Activated CD4-positive, alpha-beta T cell treated with anti-CD3 and anti-CD28 coated beads, Interleukin-2, Interleukin-4, amounts not matched to agents 100 ng/mL and 50 ng/mL, durations not matched to agents 16 hours and 8 hours (primary cell): ENCODE measurements at places on chromosomes 3 and 15.

- DNase-seq = no peak
Observed at GRCh38 chr15:88036154-88036839, 220.2 kb downstream of the NTRK3 start.

- no peak for DNase-seq
Observed at GRCh38 chr3:12338595-12339546, 50.0 kb downstream of the PPARG start.

- DNase-seq = no peak
Observed at GRCh38 chr3:123759311-123759710, 124.8 kb downstream of the MYLK start.

- no peak for DNase-seq
Observed at GRCh38 chr3:182906036-182906435, 74.3 kb downstream of the DCUN1D1 start.

DNA sequence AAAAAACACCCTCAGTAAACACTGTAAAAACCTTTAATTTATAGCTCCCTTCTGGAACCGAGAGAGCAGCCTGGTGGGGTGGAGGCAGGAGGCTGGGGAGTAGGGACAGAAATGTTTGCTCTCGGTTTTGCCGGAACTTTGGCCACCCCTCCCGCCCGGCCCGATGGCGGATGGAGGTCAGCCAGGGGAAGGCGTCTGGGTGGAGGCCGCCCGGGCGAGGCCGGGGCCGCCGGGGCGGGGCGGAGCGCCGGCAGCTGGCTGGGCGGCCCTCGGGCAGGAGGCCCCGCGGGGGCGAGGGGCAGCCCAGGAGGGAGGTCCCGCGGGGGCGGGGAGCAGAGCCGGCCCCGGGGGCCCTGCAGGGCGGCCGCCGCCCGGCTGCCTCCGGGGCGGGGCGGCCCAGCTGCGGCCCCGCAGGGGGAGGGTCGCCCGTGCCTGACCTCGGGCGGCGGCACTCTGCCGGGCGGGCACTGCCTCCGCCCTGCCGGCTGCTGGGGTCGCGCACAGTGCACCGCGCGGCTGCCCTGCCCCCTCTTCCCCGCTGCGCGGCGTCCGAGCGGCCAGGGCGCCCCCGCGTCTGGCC lies 829 bp upstream of the SKIL start:
- DNase-seq = peak; percentile 42

GRCh38 chr3:180188512-180189309 lies 152.0 kb upstream of the PEX5L start:
- DNase-seq = no peak

- no peak for DNase-seq
Observed at GRCh38 chr3:16545413-16546185, 32.1 kb upstream of the RFTN1 start.

- DNase-seq = no peak
Observed at GRCh38 chr15:68815598-68815997, 5.1 kb downstream of the ANP32A start.

DNA sequence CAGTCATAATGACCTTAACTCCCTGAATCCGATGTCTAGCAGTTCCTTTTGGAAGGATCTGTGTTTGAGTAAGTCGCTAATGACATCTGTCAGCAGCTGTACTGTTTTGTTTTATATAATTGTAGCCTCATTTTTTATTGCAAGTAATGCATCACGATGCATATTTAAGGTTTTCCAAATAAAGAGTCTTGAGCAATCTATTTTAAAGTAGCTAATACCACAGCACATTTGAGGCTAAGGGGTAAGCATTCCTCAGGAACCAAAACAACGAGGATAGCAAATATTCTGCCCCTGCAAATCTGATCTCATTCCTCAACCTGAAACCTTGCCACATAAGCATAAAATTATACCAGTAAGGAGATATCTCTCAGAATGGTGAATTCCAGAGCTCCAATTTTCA lies 98.7 kb downstream of the TBC1D5 start:
- no peak for DNase-seq

DNA sequence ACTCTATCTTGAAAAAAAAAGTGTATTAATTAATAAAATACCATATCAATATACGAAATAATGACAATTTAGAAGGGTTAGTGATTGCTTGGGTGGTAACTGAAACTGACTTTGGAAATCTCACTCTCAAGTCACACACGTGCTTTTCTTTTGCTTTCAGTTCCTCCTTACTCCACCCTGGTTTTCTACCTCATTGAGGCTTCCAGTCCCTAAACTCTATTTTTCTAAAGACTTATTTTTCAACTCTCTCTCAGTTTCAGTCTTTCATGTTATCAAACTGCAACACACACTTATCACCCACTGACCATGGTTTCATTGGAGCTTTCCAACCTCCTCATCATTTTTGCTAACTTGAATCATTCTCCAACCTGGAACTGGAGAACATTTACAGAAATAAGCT lies 23.5 kb downstream of the IL12A start:
- peak; percentile 64 for DNase-seq

DNA sequence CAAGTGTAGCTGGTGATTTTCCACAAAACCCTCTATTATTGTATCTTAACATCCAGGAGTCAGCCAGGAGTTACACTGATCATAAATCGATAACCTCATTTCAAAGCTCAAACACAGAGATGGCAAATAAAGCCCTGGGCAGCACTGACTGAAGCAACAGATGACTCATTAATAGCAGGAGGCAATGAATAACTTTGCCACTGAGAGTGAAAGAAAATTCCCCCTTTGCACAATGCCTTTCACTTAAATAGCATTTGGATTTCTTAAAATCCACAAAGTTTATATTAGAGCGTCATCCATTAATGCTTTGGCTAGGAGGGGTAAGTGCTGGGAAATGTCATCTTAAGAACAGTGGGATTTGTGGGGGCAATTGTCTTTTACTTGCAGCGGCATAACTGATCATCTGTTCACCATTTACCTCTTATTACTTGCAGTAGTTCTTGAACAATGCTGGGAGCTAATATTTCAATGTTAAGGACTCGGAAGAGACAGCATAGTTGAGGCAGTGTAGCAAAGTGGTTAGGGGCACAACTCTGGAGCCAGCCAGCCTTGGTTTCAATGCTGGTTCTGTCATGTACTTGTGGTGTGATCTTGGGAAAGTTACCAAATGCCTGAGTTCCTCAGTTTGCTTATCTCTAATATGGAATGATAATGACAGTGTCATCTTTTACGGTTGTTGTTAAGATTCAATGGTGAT lies 630.4 kb upstream of the TBL1XR1 start:
- no peak for DNase-seq

DNA sequence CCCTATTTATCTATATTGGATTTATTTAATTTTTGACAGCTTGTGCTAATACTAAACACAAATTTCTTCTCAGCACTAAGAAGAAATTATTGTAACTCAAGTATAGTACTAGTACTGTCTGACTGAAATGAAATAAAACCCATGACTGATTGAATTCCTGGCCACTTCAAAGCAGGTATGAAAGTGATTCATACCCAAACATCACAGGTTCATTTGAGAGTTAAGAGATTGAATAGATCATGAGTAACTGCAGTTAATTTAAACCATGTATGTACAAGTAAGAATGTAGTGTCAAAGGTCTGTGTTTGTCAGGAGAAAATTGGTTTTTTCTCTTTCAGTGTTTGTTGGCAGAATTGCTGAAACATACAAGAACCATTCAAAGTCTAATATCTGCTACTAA lies 332.0 kb upstream of the GRM7 start:
- DNase-seq = no peak

GRCh38 chr15:40844696-40845030 lies 815 bp downstream of the SPINT1 start:
- DNase-seq = peak; percentile 24

DNA sequence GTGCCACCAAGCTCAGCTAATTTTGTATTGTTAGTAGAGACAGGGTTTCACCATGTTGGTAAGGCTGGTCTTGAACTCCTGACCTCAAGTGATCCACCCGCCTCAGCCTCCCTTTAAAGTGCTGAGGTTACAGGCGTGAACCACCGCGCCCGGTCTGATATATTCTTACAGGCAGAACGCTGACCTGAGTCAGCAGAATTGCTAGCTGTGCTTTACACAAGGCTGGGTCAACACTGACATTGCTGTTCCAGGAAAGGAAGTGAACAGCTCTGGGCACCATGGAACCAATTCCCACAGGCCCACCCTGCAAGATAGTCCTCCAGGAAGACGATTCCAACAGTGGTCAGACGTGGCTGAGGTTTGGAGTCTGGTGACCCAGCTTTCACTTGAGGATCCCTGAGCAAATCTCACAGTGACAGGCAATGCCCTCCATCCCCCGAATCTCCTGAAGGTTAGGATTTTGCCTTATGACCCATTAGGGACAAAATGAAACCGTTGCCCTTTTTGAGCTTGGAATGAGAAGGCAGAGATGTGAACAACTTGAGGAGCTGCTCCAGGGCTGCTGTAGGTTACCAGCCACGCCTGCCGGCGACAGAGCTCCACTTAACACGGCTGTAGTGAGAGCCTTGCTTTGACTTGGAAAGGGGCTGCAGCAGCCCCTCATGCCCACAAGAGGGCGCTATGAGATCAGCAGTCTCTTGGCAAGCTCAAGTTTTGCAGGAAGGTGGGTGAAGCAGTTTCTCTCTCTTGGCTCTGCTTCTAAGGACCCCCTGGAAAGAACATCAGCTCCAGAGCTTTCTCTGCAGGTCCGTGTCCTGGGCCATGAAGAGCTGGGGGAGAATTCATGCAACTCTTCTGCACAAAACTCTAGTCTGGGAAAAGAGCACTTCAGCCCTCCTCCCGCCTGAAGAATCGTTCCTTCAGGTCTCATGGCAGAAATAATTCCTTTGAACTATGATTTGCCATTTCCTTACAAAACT lies 74.1 kb downstream of the SENP2 start:
- peak; percentile 80 for DNase-seq

- no peak for DNase-seq
Observed at GRCh38 chr15:57505056-57505715, 86.5 kb upstream of the MYZAP start.

GRCh38 chr3:37435572-37435971 lies 261.2 kb upstream of the LRRFIP2 start:
- no peak for DNase-seq

DNA sequence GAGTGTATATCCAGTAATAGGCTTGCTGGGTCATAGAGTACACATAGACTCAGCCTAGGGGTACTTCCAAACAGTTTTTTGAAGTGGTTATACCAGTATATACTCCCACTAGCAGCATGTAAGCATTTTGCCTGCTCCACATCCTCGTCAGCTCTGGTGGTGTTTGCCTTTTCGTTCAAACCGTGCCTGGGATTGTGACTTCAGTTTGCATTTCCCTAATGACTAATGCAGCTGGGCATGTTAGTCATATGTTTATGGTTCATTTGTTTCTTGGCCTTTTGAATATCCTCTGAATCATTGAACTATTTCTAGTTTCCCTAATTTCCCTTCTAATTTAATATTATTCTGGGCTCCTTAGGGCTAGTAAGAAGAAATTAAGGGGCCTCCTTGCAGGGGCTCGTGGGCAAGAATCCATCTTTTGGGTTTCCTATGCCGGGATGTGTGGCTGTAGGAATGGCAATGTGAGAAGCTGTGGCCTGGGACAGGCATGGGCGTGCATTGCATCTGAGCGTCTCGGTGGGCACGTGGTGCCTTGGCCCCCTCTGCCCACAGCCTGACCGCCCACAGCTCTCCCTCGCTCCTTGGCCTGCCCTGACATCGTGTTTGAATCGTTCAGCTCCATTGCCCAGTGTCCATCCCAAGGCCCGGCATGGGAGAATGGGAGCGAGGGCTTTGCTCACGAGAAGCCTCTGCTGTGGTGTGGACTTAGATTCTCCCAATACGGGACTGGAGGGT lies 26.4 kb downstream of the FAH start:
- no peak for DNase-seq

DNA sequence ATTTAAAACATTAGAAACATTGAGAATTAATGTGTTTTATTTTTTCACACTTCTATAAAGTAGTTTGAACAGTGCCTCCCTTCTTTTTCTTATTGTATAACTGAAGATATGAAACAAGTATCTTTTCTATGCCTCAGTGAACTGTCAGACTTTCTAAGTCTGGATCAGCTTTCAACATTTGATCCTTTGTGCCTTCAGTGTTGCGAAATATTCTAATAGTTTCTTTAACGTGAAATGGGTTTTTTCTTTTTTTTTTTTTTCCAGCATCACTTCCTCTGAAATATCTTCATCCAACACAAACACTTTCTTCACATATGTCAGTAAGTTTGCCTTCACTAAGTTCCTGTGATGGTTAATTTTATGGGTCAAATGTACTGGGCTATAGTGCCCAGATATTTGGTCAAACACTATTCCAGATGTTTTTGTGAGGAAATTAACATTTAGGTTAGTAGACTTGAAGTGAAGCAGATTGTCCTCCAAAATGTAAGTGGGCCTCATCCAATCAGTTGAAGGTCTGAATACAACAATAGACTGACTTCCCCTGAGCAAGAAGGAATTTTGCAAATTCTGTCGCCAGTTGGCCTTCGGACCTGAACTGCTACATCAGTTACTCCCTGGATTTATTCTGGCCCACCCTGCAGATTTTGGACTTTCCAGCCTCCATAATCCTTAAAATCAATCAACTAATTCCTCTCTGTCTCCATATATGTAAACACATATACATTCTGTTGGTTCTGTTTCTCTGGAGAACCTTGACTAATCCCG lies 6.4 kb upstream of the CPOX start:
- DNase-seq = no peak

GRCh38 chr3:126034481-126035361 lies 49.2 kb downstream of the SLC41A3 start:
- DNase-seq = peak; percentile 42

GRCh38 chr3:46221938-46222337 lies 13.8 kb upstream of the CCR1 start:
- no peak for DNase-seq

GRCh38 chr3:149332227-149332765 lies 1.1 kb downstream of the TM4SF18 start:
- no peak for DNase-seq

DNA sequence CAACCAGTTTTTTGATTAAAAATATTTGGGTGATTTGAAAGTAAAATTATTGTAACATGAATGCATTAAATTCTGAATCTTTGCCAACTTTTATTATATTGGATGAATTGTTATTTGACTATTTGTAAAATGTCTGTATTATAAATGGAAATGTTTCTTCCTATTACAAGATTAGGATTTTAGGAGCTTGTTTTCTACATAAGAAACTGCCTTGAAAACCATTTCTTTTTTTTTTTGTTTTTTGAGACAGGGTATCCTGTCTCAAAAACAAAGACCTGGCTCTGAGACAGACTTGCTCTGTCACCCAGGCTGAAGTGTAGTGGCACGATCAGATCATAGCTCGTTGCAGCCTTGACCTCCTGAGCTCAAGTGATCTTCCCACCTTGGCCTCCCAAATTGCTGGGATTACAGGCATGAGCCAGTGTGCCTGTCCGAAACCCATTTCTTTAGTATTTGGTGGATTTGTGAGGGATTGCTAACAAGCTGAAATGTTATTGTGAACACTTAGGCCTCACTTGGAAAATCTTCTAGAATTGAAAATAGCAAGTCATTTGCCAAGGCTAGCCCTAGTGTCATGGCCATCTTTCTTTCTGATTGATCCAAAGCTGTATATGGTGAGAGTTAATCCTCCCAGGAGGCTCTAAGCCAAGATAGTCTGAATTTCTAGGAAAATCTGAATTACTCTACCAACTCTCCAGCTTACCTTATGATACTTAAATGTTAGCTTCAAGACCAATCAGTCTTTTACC lies 100.3 kb downstream of the FNDC3B start:
- DNase-seq = no peak

- DNase-seq = no peak
Observed at GRCh38 chr3:191915712-191916111, 454.7 kb downstream of the PYDC2 start.
